Activated CD8-positive, alpha-beta memory T cell treated with anti-CD3 and anti-CD28 coated beads for 4 hours (primary cell): ENCODE measurements at places on chromosomes 4 and X.

GRCh38 chr4:57233386-57233785 lies 123.2 kb upstream of the IGFBP7 start:
- DNase-seq, result no peak

- no peak for DNase-seq
These were observed 256.5 kb upstream of the FAT1 start for GRCh38 chr4:186979961-186980745.

- no peak for DNase-seq
These were observed 1427.4 kb upstream of the ADGRL3 start for GRCh38 chr4:59772641-59773139.

- DNase-seq, result no peak
These were observed 240.6 kb downstream of the AFAP1 start for GRCh38 chr4:7699031-7699430.

DNA sequence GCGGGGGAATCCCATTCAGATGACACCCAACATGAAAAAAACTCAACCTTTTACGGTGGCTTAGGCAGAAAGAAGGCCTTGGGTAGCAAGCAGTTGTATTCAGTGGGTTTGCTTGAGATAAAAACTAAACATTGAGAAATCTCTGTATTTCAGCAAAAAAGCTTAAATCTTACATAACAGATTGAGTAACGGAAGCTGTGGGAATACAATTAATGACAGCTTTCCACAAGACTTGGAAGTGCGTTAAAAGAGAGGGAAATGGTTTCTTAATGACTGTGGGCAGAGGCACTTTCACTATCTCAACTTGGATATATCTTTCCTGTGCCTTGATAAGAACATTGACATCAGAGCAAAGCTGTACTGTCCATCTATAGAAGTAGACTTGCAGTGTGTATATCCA lies 418.5 kb upstream of the HS3ST1 start:
- DNase-seq, result no peak

DNA sequence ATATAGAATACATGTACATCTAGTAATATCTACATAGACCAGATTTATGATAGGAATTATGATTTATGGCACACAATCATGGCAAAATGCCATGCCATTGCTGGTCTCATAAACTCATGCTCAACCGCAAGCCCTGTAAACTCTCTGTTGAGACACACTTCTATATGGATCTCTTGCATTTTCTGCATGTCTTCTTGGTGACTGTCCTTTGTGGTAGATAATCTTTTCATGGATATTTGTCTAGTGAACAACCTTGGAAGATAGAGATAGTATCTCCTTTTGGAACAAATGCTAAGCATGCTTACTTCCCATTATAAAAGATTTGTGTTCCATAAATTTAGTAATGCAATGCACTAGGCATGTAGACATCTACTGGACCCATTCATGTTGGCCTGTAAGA lies 328.0 kb downstream of the NAF1 start:
- no peak for DNase-seq

DNA sequence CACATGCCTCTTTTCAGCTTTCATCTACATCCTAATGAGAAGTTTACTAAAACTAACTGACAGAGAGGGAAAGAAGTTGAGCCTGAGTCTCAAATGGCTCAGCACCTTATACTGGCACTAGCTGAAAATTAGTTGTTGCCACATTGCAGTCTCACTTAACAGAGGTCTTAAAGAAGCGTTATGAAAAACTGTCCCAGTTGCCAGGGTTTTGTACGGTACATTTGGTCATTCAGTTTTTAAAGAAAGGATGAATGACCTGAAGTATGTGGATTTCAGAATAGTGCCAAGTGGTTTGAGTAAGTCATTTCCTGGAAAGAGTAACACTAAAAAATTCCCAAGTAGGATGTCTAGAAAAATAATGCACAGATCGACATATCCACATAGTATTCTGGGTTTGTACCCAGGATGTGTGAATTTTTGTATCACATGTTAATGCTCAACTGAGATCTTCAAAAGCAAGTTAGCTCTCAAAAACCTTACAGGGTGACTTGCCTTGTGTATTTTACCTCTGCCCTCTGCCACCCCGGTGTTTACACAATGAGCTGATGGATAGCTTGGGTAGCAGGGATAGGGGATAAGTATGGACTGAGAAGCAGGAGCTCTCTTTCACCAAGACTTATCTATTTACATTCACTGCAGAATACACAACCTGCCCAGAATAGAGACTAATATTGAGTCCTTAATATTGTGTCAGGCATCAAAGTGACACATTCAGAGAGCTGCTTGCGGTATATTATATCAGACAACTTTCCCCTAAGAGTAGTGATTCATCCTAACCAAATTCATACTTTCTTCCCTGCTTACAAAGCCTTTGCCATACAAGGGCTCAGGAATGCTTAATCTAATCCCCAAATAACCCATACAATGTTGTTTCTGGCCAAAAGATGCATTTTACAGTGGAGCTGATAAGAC lies 1075.7 kb upstream of the PABPC4L start:
- DNase-seq, result no peak

GRCh38 chr4:185799442-185799841 lies 12.6 kb downstream of the SORBS2 start:
- DNase-seq, result no peak

- DNase-seq, result no peak
These were observed 53.9 kb downstream of the BMPR1B start for GRCh38 chr4:94811643-94812042.

DNA sequence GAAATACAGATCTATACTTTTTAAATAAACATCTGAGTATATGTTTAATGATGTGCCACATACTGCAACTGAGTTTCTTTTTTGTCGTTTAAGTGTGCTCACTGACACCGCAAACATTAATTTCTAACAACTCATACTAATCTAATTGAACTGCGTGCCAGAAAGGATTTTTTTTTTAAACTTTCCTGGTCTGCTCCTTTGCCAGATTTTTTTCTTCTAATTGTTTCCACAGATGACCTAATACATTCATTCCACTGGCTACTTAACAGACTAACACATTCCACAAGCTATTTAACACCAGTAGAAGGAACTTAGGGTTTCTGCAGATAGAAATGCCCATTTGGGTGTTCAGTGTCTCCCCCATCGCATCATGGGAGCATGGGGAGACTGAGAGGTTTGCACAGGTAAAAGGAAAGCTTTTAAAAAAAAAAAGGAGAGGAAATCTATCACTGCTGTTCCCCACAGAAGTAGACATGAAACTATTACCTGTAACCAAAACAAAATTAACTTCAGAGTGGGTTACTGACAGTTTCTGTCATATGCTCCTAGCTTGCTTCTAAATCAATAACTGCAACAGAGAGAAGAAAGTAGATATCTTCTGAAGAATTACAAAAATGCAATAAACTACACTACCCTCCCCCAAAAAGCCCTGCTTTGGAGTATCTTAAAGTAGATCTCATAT lies 31.6 kb downstream of the SH3KBP1 start:
- no peak for DNase-seq

GRCh38 chr4:107862658-107863057 lies 37.9 kb downstream of the SGMS2 start:
- DNase-seq, result no peak

GRCh38 chr4:169109035-169109675 lies 99.1 kb upstream of the CBR4 start:
- no peak for DNase-seq

- DNase-seq, result no peak
These were observed 650.8 kb downstream of the PCDH7 start for GRCh38 chr4:31370866-31371465.

GRCh38 chrX:155235891-155236290 lies 19.6 kb downstream of the VBP1 start:
- no peak for DNase-seq

DNA sequence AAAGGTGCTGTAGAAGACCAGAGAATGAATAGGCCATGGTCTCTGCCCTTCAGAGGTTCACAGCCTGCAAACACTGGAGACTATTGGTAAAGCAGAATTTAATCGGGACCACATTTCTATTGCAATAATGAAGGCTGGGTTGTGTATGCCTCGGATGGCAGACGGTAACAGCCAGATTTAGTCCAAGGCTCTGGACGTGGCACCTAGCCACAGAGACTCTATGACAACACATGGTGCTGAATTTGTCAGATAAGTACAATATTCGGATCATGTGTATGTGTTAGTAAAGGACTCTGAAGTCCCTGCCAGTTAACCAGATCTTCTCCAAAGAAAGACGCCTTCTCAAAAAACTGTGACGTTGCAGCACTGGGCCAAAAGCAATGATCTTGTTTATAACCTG lies 129.0 kb downstream of the DCTD start:
- no peak for DNase-seq

DNA sequence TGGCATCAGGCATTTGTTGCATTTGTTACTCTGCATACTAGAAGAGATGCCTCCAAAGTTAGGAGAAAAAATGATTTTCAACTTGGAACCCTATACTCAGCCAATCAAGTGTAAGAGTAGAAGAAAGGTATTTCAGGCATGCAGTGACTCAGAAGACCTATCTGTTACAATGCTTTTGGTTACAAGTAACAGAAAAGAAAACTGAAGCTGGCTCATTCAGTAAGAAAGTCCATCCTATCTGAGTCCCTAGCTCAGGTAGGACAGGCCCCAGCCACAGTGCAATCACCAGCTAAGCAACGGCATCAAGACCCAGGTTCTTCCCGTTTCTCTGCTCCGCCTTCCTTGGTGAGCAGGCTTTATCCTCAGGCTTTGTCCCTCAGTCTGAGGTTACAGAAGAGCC lies 23.3 kb downstream of the MECP2 start:
- DNase-seq, result no peak

DNA sequence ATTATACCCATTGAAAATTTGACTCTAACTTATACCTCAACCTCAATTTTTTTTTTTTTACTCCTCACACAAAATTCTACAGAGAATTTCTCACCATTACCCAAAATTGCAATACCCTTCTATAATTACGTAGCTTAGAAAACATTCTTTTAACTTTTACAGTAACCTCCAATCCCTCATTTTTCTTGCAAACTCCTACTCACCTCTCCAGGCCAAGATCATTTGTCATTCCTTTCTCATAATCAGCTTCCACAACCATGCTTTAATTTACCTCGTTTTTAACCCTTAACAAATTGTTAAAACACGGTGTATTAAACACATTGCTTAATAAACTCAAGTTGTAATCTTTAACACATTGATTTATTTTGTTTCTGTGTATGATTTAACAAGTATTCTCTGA lies 289.7 kb upstream of the TRAM1L1 start:
- no peak for DNase-seq

DNA sequence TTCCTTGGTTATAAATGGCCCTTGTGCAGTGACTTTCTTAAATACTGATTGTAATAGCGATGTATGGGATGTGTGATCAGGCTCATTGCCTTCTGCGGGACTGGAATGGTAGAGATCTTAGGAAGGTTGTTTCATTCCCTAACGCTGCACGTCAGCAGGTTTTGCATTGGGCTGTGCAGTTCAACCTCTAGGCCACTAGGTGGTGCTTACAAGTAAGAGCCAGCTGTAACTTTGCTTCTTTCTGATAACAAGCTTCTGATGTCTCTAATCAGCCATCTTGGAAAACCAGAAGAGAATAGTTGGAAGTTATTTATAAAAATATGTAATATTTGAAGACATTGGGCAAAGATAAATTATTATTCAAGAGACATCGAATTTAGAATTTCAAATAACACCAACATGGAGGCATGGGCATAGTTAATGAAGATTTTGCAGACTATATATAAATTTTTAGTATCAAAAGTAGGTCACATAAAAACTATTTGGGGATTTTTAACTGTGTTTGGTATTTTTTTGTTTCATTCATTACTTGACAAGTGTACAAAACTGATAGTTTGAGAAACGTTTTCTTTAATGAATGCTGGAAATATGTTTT lies 339.7 kb upstream of the PCDH7 start:
- no peak for DNase-seq

DNA sequence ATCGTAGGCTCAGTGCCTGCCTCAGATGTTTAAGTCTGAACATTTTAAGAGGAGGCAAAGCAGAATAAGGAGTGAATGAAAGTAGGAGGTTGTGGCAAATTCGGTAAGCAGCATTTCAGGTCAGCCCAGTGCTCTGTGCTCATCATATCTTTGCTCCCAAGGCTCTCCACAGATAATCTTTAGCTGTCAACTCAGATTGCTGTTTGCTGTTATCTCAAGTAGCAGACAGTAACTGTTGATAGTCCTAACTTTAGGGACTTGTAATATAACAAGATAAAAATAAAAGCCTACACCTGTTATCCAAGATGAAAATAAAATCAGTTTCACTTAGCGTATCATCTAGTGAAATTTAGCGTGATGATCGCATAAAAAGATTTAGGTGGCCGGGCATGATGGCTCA lies 18.6 kb upstream of the CLTRN start:
- DNase-seq, result no peak

GRCh38 chr4:31084806-31085416 lies 364.7 kb downstream of the PCDH7 start:
- no peak for DNase-seq

DNA sequence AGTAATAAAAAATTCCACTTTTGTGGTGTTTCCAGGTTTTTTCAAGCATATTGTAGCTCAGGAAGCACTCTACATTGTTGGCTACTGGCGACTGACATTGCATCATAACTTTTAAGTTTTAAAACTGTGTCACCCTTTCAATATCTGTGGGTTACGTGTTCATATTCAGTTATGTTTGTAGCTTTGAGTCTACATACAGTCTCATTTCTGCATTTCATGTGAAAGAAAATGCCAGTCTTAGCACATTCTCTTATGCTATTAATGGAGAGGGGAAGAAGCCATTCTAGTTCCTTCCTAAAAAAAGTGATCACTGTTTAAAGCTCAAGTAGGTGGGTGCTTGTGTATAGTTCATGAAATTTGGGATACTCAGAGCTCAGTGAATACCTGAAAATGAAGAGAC lies 38.1 kb downstream of the DIAPH2 start:
- no peak for DNase-seq
